Non-pigmented ciliary epithelial cell (primary cell): ENCODE measurements at places on chromosomes 5 and 9.

- DNase-seq = no peak
These were observed 1240.7 kb upstream of the WWC1 start for GRCh38 chr5:167050568-167051401.

DNA sequence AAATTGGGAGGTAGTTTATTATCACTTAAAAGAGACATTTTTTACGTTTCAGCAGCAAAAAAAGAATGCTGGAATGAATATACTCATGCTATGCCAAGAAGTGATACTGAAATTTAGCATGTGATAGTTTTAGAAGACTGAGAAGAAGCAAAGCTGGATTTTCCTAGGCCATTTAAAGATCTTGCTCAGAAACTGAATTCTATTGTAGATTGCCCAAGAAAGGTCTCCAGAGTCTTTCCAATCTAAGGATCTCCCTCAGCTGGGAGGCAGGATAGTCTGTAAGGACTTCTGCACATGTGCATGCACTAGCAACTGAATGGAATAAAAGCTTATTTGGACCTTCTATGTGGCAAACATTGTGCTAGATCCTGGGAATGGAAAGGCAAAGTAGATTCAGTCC, 334.5 kb downstream of the DTWD2 start:
- DNase-seq = no peak

DNA sequence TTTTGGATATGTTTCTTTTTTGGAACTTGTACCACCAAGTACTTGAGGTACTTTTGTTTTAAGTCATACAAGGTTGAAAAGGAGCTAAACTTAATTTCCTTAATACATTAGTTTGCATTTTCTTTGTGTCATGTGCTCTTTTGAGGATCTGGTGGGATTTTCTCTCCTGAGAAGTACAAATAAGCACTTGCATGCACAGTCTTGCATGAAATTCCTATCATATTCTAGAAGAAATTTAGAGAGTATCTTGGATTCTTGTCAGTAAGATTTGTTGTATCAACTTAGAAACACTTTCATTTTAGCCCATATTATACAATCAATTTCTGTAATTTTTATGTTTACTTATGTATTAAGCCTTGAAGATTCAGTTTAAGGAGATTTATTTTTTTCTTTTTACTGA, 64.9 kb downstream of the CCNH start:
- no peak for DNase-seq

GRCh38 chr9:123775289-123776284, 154.3 kb downstream of the DENND1A start:
- no peak for DNase-seq

DNA sequence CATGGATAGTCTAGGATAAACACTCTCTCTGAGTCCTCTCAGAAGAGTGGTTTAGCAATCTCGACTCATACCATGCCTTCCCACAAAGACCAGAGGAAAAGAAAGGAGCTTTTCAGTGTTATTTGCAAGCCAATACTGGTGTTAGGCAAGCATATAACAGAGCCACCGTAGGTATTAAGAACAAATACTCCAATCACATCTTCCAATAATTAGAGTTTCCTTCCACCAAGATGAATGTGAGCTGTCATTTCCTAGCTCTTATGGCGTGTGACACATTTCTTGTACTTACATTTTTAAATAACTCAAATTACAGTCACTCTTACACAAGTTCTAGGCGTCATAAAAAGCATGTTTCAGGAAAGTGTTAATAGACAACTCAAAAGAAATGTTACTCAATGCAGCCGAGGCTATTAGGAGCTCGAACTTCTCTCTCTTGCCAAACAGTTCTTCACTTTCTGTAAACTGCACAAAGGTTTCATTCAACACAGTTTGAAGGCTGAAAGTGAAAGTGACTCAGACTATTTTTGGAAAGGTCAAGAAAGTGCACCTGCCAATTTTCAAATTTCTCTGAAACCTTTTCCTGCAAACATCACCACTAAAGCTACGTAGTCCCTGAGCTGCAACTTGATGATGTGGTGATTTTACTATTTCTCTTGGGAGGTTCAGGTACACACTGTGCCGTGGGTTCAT, 153.8 kb downstream of the AUH start:
- no peak for DNase-seq

DNA sequence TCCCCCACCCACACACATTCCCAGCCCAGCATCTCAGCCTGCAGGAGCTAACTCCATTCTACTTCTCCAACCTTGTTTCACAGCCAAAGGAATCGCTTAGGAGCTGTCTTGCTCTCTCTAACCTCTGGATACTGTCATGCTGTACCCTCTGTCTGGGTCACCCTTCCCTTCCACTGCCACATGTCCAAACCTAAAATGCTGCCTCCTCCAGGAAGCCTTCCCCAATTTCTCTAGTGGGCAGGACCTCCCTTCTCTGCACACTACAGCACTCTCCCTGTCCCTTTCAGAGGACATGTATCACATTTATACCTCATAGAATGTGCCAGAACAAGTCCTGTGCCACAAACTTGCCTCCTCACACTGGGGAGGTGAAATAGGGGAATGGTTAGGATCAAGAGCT, 30.8 kb downstream of the WHRN start:
- DNase-seq = no peak

DNA sequence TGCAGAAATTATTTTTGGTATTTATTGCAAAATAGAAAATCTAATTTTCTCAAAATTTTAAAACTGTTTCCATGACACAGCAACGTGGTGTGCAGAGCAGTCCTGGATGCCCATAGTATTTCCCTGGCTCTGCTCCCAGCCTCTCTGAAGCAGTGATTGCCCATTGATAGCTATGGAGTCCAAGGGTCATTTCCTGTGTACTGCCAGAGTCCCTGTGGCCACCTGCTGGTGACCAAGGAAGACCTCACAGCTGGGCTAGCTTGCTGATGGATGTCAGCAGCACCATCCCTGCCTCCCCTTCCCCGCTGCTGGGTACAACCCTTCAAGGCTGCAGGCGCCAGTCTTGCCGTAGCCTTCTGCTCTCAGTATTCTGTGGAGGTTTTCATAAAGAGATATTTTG, 184.1 kb downstream of the DIRAS2 start:
- DNase-seq = no peak

DNA sequence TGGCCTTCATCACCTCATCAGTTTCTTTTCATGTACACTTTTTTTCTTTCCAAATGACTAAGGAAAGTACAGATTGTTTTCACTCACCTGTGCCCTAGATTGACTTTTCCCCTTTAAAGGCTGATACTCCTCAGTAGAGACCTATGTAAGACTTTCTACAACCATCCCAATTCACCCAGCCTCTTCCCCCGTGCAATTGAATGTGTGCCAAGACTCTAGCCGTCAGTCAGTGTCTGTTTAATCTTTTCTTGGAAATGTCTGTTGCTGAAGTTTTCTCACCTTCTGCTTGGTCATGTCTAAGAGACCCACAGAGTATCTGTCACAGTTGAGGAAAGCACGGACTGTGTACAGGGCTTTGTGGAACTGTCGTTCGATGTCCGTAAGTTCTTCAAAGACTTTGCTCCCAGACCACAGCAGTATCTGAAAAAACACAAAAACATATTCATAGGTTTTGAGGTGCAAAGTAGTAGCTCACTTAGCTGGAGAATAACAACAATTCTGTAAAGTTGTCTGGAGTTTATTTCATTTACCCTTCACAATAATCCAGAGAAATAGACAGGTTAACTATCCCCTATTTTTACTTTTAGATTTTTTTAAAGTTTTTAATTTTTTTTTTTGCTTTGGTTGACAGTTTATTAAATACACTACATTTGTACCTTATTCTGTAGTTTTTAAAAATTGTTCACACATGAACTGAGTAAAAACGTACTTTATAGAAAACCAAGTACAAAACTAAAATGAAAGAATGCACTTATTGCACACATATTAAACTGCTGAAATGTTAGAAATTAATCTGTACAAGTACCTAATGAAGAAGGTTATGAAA, 13.6 kb downstream of the PDE6A start:
- no peak for DNase-seq

DNA sequence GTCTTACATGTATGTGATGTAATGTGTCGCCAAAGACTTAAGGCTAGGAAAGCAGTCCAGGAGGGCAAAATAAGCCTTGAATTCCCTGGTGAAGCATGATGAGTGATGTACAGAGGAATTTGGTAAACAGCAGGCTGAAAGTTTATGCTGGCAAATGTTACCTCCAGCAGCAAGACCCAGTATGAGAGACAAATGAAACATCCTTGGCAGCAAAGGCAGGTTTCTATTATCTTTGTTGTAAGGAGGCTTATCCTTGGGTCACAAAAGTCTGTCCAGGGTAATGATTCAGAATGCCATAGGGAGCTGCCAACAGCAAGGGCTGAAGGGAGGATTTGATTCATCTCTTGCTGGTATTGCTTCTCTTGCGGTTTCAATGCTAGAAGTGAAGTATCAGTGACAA, 75.9 kb upstream of the HTR4 start:
- peak; percentile 20 for DNase-seq

GRCh38 chr5:20360263-20360662, 372.3 kb upstream of the CDH18 start:
- DNase-seq = no peak

- DNase-seq = no peak
These were observed 1.1 kb upstream of the SPINK1 start for GRCh38 chr5:147832541-147832940.

- DNase-seq = no peak
These were observed 5.0 kb upstream of the RNF44 start for GRCh38 chr5:176542135-176542595.

GRCh38 chr5:112203229-112203628, 215.8 kb downstream of the EPB41L4A start:
- DNase-seq = no peak

DNA sequence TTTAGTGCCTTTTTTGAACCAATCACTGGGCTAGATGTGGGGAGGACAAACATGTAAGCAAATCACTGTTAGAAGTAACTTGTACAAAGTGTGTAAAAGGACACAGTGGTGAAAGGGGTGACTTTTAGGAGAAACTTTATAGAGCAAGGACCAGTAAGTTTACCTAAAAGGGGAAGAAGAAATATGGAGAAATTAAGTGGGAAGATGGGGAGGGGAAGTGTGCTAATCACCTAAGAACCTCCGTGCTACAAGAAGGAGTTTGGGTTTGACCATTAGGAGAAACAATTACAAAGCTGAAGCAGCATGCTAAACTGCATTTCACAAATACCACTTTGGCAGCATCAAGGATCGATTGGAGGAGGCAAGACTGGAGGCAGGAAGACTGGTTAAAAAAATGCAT, 17.3 kb downstream of the ITGA1 start:
- DNase-seq = no peak

- DNase-seq = no peak
These were observed 79.4 kb downstream of the GAS1 start for GRCh38 chr9:86867804-86868313.

DNA sequence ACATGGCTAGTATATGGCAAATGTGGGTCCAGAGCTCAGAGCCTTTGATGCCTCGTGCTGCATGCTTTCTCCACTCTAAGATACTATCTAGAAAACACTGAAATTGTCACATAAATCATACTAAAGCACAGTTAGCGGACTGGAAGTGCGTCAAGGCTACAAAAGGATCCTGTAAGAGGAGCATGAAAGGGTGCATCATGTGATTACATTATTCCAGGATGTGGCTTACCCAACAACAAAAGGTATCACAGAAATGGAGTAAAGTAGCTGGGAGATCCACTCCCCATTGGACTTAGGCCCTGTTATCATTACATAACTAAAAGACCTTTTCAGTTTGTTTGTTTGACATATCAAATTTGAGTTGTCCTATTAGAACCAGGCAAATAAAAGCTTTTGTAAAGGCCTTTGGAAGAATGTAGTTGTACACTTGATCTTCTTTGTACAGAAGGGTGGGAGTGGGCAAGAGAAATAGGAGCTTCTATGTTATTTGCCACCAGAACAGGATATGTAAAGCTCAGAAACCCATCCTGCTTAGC, 6.9 kb downstream of the SLC31A1 start:
- no peak for DNase-seq

DNA sequence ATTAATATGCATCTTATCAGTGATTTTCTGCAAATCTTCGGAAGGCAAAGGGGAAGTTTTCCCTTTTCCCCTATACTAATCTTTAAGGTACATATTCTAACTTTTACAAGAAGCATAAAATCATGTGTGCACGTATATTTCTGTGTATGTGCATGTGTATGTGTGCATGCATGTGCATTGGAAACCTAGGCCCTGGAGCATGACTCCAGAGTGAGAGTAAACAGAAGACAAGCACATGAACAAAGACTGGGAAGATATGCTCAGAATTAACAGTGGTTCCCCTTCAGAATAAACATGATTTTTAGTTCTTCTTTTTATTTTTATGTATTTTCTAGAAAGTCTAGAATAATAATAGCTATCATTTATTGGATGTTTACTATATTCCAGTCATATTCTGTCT, 10.9 kb upstream of the SELENOP start:
- no peak for DNase-seq

DNA sequence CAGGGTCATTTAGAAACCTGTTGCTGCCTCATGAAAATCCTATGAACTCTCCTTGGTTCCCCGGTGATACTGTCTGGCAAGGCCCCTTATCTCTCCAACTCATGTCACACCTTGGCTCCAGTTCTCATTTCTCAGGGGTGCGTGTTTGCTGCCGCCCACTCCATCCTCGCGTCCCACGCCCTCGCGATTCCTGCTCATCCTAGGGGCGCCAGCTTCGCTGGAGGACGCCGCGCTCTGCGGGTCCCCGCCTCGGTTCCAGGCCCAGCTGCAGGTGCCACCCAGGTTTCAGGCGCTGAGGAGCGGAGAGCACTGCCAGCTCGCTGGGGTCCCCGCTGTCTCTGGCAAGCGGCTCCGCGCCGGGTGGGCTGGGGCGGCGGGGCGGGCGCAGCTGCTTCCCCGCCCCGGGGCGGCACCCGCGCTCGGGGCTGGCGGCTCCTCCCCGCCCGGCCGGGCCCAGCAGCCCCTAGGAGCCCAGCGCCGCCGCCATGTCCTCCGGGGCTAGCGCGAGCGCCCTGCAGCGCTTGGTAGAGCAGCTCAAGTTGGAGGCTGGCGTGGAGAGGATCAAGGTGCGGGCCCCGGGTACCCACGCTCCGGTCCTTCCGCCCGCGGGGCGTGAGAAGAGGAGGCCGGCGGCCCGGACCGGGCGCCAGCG, at the start of gene GNG10:
Gene GNG10 (plus strand): TSS at position 456 of the 652 bp plus-strand sequence. CDS start 30 bp downstream, at position 486.
- no peak for DNase-seq

- DNase-seq = no peak
These were observed 13.5 kb upstream of the KIF27 start for GRCh38 chr9:83934569-83935275.

DNA sequence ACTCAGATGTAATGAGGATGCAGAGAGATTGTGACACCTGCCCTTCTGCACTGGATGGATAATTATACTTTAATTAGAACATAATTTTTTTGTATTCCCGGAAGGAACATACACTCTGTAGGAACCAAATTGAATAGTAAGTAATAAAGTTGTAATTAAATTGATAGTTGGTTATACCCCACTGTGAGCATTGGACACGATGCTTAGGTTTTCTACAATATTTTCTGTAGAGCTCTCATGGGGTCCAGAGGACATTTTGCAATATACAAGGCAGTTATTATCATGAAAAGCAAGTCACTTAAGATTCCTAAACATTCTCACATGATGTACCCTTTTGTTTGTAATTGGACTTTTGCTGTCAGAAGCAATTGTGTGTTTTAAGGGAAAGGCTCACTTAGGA, 63.4 kb downstream of the DIRAS2 start:
- no peak for DNase-seq

DNA sequence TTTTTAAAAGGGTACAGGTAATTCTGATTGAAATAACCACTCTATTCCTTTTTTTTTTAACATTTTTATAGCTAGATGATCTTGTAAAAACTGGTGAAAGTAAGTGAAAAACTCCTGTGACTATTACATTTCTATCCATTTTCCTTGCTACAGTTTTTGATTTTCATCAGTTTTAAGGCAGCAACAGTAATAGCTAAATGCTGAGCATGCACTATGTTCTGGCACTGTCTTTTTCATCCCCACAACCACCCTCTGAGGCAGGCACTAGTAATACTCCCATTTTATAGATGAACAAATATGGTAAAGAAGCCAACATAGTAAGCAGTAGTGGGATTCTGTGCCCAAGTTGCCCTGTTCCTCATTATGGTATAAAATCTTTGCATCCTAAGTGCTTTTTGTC, 113.0 kb upstream of the IL7R start:
- no peak for DNase-seq
